Upper lobe of right lung (tissue), 1 donor: ENCODE measurements at places on chromosomes 5 and 9. TPM values are rescaled to one million over a fixed set of nuclear protein-coding genes. Genes with fewer than 3 reads are reported as not detected.

FOXD4L3 gene
- total RNA-seq, result not detected

GRCh38 chr5:54187694-54188093 lies 122.7 kb downstream of the ARL15 start:
- no peak for DNase-seq

DNA sequence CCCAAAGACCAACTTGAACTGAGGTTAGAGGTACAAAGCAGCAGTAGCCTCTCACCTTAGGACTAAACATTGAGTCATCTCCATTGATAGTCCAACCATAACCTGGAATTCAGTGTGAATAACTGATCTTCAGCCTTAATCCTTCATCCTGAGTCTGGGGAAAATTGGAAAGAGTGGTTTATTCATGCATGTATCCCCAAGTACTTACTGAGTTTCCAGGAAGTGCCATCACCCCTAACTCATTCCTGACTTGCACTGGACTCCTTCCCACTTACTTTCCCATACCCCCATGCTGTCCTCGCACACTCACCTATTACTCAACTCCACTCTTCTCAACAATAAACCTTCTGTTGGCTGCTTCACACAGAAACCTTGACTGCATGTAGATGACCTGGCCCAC lies 161.4 kb upstream of the ZNF462 start:
- DNase-seq, result no peak

TMC1 gene
- not detected for total RNA-seq

BTNL8 gene
- 4.5 TPM for total RNA-seq

DNA sequence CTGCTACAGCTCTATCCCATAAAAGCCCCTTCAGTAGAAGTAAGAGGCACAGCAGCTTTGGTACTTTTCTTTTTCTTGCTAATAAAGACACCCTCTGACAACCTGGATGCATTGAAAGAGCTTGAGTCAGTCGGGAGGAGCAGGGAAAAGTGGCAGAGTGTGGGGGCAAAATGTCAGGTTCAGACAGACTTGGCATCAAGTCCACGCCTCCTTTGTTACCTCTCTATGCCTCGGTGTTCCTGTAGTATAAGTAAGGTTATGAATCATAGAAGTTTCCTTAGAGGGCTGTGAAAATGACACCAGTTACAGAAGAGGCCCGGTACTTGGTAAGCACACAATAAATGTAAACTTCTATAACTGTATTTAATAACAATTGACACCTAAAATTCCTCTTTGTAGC lies 133.9 kb downstream of the ESM1 start:
- DNase-seq, result no peak

DNA sequence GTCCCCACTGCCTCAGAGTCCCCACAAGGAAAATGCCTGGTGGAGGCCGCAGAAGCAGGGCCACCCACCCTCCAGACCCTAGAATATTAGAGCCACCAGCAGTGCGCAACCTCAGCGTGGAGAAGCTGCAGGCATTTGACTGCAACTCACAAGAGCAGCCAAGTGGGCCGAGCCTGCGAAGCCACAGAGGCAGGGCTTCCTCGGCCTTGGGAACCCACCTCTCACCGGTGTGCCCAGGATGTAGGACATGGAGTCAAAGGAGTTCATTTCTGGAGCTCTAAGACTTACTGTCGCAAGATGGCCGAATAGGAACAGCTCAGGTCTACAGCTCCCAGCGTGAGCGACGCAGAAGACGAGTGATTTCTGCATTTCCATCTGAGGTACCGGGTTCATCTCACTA lies 397.9 kb upstream of the PIK3R1 start:
- DNase-seq, result no peak

ACSL6 gene
- total RNA-seq, result 0.98 TPM

PHYHD1 gene
- 46.5 TPM for total RNA-seq

GRCh38 chr9:89872426-89872912 lies 267.7 kb downstream of the GADD45G start:
- DNase-seq, result peak; percentile 40

- no peak for DNase-seq
Measured at GRCh38 chr5:71907608-71908145, 188.6 kb downstream of the CARTPT start.

DNA sequence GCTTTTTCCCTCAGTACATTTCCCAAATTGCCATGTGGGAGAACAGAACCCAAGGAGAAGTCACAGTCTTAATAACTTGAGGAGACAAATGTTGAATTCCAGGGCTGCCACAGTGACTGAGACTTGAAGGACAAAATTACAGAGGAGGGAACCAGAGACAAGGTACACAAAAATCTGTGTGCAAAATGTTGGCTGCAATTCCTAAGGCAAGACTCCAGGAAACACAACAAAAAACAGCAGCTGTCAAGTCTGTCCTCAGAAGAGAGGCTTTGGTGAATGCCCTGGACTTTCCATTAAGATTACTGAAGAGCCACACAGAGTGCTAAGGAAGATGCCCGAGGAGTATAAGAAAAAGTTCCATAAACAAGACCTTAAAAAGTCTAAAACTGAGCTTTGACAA lies 21.1 kb downstream of the AP3B1 start:
- DNase-seq, result no peak

GRCh38 chr9:127112735-127113161 lies 9.7 kb downstream of the ANGPTL2 start:
- no peak for DNase-seq

- no peak for DNase-seq
Measured at GRCh38 chr5:128905568-128906110, 59.6 kb upstream of the SLC27A6 start.

- DNase-seq, result no peak
Measured at GRCh38 chr5:111511831-111512374, 432 bp downstream of the STARD4 start.

POU5F2 gene
- total RNA-seq, result 1.6 TPM

DNA sequence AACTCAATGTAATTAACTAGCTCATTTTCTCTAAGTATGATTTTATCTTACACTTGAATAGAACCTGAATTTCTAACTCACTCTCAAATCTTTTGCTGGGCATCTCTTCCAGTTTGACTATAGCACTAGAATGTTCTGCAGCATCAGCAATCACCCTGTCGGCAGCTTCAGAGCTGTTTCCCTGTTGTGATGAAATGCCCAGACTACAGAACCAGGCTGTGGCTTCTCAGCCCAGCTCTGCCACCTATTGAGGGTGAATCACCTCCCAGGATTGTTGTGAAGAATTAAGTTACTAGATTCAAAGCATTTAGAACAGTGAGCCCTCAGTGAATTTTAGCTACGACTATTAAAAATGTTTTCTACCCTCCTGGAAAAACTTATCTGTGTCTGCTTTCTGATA lies 90.4 kb upstream of the ANKRD55 start:
- DNase-seq, result no peak

DNA sequence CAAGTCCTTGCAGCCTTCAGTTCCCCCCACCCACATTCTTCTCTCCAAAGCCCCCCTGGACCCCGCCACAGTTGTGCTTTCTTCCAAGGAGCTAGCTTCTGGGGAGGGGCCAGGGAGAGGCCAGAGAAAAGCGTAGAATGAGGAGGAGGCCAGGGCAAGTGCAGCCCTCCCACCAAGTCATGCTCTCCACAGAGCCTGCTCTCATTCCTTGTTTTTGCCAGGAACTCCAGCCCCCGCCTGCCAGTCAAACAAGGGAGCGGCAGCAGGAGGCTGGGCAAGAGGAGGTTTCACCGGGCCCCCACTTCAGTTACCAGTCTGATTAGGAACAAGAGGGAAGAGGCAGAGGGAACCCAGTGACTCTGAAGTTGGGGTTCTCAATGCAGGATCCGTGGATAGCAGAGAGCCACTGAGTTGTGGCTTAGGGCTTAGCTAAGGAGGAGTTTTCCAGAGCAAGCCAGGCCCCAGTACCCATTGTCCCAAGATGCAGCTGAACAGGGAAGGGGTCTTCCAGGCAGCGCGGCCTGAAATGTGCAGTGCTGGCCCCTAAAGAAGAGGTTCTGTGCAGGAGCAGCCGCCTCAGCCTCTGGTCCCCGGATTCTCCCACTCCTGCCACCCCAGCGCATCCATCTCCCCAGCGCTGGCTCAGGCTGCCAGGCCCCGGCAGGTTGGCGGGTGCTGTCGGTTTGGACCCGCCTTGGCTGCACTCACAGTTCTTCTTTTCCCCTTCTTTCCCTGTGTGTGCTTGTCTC lies 120.6 kb downstream of the DAB2IP start:
- DNase-seq, result peak; percentile 61

GRCh38 chr9:123957168-123957721 lies 27.3 kb upstream of the DENND1A start:
- no peak for DNase-seq

F2RL2 gene
- 1.2 TPM for total RNA-seq

- peak; percentile 69 for DNase-seq
Measured at GRCh38 chr5:159518371-159518770, 188.1 kb upstream of the IL12B start.

DNA sequence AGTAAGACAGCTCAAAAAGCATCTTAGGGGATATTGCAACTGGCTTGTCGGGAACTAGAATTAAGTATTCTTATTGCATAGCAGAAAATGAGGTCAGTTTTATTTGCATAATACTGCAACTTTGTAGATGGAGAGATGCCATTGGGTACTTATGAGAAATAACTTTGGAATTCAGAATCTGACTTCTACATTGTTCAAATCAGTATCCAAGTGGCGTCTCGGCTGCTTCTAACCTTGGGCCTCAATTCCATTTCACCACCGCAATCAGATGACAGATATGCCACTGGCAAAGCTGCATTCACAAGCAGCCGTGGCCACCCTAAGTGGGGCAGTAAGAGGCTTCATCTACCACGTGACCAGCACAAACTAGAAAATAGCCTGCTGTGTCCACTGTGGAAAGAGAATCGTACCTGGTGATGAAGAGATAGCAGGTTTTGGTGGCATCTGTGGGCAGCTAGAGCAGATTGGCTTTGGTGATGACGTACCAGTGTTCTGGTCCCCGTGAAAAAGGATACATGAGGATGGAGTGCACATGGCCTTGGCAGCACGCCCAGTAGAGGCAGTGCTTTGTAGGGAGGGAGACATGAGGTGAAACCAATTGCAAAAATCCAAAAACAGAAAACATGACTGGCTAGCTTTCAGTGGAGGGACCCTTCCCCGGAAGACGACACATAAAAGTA lies 116.6 kb downstream of the KLHL3 start:
- DNase-seq, result no peak

DNA sequence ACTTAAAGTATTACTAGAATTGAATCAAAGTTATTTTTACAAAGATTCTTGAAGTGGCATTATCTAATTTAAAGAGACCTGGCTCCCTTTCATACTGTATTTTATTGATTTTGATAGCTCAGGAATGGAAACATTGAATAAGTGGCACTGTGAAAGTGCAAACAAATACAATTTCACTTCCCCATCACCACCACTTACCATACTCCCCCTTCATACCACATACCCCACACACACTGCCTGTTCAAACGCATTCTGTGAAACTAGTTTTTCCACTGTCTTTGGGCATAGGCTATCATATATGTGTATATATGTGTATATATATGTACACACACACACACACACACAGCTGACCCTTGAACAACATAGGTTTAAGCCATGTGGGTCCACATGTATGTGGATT lies 62.1 kb upstream of the ATG10 start:
- no peak for DNase-seq

DNA sequence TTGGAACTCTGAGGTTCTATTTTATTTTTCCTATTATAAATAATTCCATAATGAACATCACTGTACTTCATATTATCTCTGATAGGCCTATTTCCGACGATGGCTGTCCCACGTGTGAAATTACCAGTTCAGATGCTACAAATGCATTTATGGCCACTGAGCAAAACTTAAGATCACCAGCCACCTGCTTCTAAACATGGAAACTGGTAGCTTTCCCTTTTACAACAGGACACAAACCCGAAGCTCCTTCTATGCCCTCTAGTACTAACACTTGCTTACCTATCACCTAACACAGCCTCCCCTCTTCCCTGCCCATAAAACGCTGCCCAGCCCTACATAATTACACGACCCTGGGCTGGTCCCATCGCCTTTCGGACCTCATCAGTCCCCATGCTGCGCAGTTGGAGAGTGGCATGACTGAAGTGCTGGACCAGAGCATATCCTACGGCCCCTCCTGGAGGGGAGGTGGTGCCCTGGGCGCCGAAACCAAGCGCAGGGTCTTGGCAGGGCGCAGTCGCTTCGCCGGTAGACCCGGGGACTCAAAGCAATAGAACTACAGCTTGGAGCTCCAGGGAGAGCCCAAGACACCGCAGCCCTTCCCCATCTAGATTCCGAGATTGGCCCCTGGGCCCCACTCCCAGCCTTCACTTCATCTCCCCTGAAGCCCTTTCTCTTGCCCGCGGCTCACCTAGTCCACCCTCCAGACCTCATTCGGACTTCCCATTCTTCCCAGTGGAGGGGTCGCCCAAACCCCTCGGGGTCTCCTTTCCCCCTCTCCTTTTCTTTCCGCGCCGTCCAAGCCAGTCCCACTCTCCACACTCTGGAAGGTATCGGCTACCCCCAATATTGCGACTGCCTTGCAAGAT lies 1.0 kb upstream of the SAP30L start:
- DNase-seq, result peak; percentile 66

- no peak for DNase-seq
Measured at GRCh38 chr5:14870337-14871213, 1.0 kb downstream of the ANKH start.

DNA sequence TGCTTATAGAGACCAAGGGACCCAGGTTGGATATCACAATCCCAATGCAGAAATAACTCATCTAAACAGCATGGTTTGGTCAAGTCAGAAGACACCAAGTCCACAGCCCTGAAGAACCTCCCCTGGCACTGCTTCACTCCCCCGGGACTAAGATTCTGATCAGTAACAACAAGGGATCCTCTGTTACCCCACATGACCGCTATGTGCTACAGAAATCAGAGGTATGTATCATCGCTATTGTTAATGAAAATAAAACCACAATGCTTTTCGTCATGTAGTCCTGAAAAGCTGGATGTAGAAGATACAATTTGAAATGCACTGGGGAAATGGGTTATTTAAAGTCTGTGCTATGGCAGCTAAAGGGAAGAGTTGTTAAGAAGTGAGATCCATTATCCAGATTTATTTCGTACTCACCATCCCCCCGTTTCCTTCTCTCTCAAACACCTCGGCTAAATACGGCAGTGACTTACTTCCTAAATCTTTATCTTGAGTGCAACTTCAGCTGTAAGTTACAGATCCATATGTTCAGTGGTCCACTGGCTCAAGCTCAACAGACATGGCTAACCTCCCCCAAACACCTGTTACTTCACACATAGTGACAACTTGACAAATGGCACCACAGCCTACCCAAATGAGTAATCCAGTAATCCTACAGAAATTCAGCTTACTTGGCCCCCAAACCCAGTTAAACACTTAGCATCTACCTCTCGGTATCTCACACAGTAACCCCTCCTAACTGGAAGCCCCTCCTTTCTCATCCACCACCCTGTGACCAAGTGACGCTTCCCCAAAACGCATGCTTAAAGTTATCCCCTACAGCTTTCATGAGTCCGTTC lies 129.2 kb downstream of the MYO10 start:
- no peak for DNase-seq
